ENCODE measurements at places on chromosomes 3 and 15.

- peak; percentile 56 for DNase-seq
Observed at GRCh38 chr3:27596334-27596841, 112.2 kb upstream of the SLC4A7 start.

DNA sequence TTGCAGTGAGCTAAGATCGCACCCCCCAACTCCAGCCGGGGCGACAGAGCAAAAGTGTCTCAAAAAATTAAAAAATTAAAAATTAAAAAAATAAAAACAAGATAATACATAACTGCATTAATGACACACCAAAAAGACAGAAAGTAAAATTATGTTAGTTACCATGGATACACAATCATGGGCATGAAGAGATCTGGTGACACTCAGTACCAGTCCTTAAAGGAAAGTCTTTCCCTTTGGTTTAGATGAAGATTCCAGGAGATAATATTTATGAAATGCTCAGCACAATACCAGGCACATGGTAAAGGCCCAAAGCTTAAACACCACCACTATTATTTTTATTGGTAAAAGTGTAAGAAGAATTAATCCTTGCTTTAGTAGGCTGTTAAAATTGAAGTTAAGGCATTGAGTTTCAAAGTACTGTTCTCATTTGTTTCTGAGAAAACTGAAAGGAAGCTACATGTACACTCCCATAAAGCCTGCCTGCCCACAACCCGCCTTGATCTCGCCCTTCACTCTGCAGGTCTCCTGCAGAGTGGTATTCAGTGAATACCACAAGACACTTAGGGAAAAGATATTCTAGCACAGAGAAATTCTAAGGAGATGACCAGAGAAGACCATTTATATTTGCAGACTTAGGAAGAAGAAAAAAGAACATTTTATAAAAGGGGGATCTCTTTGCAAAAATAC lies 52.3 kb downstream of the SUCLG2 start:
- no peak for DNase-seq

DNA sequence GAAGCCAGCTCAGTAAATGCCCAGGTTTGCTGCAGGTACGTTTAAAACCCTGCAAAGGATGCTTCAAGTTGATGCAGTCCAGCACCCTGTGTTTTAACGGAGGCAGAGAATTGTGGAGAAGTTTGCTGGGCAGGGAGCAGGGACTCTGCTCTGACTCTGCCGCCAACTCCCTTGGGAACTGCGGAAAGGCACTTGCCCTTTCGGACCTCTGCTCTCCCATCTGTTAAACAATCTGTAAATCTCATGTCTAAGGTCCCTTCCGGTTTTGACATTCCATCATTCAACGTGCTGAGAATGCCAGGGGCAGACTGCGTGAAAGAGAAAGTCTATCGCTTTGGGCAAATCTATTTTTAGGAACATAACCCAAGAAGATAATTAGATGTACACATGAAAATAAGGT lies 184.5 kb downstream of the OPA1 start:
- no peak for DNase-seq

DNA sequence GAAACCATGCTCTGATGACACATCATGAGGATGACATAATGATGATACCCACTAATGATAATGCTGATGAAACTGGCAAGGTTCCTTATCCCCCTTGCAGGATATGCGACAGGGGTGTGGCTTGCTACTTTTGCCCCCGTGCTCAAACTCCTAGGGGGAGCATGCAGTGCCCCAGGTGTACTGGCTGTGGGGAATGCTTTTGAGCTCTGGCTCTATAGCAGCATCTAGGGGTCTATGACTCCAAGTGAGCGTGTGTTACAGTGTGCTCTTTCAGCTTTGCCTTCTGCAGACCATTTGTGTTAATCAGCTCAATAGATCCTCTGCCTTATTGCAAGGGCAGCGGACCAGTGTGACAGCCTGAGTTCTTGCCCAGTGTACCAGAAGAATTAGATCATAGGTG lies 1239.5 kb downstream of the SI start:
- no peak for DNase-seq

GRCh38 chr3:45507820-45508317 lies 86.7 kb upstream of the LIMD1 start:
- no peak for DNase-seq

GRCh38 chr3:108661699-108662098 lies 72.2 kb downstream of the DZIP3 start:
- DNase-seq = no peak

GRCh38 chr3:29065211-29065785 lies 215.6 kb upstream of the RBMS3 start:
- DNase-seq = no peak

- DNase-seq = no peak
Observed at GRCh38 chr3:65787340-65787739, 251.4 kb downstream of the MAGI1 start.

DNA sequence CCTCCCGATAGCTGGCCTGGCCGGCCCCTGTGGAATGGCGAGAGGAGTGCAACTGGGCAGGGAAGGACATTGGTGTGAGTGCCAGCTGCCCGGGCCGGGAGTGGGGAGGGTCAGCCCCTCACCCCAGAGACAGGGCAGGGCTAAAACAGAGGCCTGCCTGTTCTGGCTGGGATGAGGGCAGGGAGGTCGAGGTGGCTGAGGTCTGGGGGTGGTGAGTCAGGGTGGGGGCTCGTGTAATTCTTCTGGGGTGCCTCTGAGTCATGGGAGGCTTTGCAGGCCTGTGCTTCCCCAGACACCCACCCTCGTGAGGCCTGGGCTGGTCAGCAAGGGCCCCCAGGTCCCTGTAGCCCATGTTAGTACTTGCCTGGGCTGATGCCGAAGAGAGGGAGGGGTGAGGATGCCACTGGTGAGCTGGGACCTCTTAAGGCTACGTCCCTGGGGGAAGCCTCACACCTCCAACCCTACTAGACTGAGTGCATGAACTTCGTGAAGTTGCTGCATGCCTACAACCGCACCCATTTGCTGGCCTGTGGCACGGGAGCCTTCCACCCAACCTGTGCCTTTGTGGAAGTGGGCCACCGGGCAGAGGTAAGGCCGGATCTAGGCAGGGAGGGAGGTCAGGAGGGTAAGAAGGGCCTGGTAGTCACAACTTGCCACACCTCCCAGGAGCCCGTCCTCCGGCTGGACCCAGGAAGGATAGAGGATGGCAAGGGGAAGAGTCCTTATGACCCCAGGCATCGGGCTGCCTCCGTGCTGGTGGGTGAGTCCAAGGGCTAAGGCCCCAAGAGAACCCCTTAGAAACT lies 1.7 kb downstream of the SEMA3B start:
- no peak for DNase-seq

DNA sequence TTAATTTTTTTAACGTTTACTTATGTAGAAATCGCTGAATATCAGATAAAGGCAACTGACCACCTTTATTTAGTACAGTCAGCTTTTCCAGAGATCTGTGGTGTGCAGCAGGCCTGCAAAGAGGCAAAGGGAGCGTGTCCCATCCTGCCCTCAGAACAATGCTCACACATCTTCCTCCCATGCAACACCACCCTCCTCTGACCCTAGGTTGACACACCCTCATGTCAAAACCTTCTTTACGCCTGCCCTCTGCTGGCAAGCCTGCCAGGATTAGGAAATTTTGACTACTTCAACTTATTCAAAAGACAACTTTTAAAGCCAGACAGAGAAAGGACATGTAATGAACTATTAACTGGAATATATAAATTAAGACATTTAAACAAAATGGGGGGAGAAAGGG lies 513.7 kb downstream of the FOXP1 start:
- no peak for DNase-seq

DNA sequence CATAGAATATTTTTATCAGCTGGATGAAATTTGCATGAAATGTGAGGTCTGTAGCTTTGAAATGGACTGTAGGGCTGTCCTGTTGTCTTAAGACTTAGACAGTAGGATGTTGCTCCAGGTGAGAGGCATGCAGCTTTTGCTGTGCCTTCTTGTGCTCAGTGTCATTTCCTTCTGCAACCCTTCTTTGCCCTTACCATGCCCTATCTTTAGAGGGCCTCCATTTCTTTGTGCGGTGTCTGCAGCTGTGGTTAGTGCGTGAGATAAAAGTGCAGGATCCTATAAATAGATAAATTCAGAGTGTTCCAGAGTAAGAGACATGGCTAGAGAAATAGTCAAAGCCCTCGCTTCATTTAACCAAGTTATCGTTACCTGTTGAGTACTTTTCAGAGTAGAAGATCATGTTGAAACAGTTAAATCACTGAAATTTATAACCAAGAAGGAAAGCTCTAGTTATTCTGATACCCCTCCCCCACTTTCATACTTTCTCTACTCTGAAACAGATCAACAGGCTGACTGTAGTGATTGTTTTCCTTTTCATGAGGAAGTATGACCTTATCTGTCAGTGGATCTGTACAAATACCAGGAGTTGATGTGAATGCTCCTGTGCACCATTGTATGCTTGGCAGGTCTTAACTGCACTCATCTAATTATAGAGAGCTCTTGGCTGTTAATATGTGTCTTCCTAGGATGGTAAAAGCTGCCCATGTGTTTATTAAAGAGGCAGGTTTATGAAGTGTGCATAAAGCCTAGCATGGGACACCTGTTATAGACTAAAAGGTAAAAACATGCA lies 18.2 kb downstream of the EIF3J start:
- no peak for DNase-seq

GRCh38 chr15:65818927-65819562 lies 27.0 kb upstream of the DENND4A start:
- peak; percentile 78 for DNase-seq

- no peak for DNase-seq
Observed at GRCh38 chr3:193783166-193783896, 190.3 kb downstream of the OPA1 start.

DNA sequence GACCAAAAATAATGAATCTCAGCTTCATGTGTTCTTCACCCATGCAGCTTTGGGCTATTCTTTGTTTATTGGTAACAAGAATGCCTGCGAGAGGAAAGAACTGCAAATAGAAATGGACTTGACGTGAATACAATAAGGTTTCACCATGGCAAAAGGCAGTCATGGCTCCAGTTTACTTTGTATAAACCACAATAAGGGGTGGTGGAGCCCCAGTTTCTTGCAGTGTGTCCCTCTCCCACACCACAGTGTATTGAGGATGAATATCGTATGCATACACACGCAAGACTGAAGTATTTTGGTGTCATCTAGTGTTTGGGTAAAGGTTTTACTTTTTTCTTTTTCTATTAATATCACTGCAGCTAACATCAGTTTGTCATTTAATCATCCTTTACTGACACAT lies 159.7 kb upstream of the CNTN4 start:
- no peak for DNase-seq

GRCh38 chr3:134104031-134104430 lies 74.3 kb upstream of the SLCO2A1 start:
- DNase-seq = no peak

GRCh38 chr3:196280689-196281440 lies 6.7 kb downstream of the PCYT1A start:
- no peak for DNase-seq

GRCh38 chr15:60372756-60373155 lies 25.0 kb downstream of the ANXA2 start:
- no peak for DNase-seq

DNA sequence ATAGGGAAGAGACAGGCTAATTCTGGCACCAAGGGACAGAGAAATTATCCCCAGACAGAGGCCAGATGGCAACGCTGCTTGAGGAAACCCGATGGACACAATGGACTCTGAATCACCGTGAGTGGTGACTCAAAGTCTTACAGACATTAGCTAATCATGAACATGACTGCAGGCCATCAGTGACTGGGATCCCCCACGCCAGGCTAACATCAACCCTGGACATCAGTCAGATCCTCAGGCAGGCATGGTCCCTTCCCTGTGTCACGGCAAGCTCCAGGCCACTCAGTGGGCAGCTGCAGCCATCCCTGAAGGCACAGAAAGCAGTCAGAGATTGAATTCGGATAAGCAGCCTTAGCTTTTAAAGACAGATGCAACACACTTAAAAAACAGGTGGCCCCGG lies 23.8 kb upstream of the OXTR start:
- no peak for DNase-seq

DNA sequence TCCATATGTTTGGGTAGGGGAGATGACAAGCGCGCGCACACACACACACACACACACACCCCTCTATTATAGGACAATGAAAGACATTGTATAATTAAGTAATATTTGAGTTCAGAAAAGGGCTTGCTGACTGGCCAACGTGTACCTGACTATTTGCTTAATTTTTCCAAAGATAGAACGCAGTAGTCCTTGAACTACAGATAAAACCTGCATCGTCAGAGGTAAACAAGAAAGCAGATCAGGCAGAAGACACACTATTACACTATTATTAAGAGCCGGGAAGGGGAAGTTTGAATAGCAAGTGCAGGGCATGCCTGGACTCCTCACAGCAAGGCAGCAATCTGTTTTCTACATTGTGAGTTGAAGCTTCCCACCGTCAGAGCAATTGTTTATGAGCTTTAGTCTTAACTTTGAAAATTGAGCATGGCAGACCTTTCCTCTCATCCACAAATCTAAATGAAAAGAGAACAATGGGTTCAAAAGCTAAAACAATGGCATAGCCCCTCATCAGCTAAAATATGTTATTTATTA lies 427.7 kb downstream of the GABRG3 start:
- no peak for DNase-seq

DNA sequence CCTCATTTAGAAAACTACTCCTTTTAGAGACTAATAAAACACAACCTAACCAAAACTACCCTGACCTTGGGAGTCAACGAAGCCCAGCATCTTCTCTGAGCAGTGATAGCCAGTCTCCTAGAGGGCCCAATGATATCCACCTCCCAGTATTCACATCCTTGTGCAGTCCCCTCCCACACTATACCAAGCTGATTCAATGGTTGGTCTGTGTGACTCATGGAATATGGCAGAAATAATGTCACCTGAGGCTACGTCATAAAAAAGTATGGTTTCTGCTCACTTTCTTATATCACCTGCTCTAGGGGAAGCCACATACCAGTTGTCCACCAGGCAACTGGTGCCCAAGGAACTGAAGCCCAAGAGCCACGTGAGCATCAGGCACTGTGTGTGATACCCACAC lies 21.4 kb upstream of the USF3 start:
- no peak for DNase-seq

GRCh38 chr15:25401501-25401900 lies 37.3 kb downstream of the UBE3A start:
- no peak for DNase-seq

GRCh38 chr3:31002730-31003129 lies 108.3 kb upstream of the GADL1 start:
- DNase-seq = no peak

- no peak for DNase-seq
Observed at GRCh38 chr3:120608506-120608905, 12.4 kb downstream of the NDUFB4 start.

DNA sequence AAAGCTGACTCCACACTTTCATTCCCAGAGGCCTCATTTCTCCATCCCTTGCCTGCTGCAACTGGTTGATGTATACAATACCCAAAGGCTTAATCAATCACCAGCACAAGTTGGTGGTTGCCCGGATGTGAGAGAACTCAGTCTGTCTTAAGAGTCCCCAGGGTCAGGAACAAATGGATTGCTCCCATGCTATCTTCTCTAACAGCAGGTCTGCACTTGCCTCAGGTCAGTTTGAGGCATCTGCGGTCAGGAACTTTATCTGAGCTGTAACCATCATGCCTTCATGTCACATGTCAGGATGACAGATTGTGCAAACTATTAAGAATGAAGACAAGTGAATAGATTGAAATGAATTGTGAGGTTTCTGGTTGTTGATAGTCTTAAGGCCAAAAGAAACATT lies 56.1 kb downstream of the BFSP2 start:
- no peak for DNase-seq

Data from GM12878 (cell line).